SK-MEL-5 (cell line): ENCODE measurements at places on chromosomes 16 and 17. TPM values are rescaled to one million over a fixed set of nuclear protein-coding genes. Genes with fewer than 3 reads are reported as not detected.

The ARHGAP44 gene
- total RNA-seq = 0.18 and 0.43 TPM in 2 replicates

The SERPINF2 gene
- 0.32 and 0.37 TPM in 2 replicates for total RNA-seq

The PNMT gene
- not detected in 2 replicates for total RNA-seq

The KRT17 gene
- not detected in 2 replicates for total RNA-seq

The TMEM238L gene
- total RNA-seq = not detected in 2 replicates

The RDM1 gene
- total RNA-seq = 0.40 and 0.45 TPM in 2 replicates

The CAPNS2 gene
- 0.37 and 0.40 TPM in 2 replicates for total RNA-seq

The VAT1L gene
- not detected in 2 replicates for total RNA-seq

The MYCBPAP gene
- 0.32 and 1.5 TPM in 2 replicates for total RNA-seq

The PDIA2 gene
- 0.08 and 0.34 TPM in 2 replicates for total RNA-seq

The USP6 gene
- total RNA-seq = not detected in 2 replicates

The SLC4A1 gene
- 0.05 TPM in 1 of 2 replicates, not detected in the other for total RNA-seq

The LDAF1 gene
- 14.1 and 17.3 TPM in 2 replicates for total RNA-seq

The C16orf89 gene
- 0.13 and 0.64 TPM in 2 replicates for total RNA-seq

The NRN1L gene
- total RNA-seq = not detected in 2 replicates

The HS3ST3B1 gene
- 0.13 TPM in 1 of 2 replicates, not detected in the other for total RNA-seq

The PPY gene
- total RNA-seq = 1.3 TPM in 1 of 2 replicates, not detected in the other

The KRT27 gene
- total RNA-seq = 5.9 and 6.9 TPM in 2 replicates

The METTL16 gene
- total RNA-seq = 31.8 and 32.4 TPM in 2 replicates

The ZSCAN10 gene
- 0.13 TPM in 1 of 2 replicates, not detected in the other for total RNA-seq

The MSLN gene
- total RNA-seq = not detected in 2 replicates

The C17orf107 gene
- not detected in 2 replicates for total RNA-seq

The HEXIM2 gene
- total RNA-seq = 14.0 and 14.2 TPM in 2 replicates

The AOC3 gene
- total RNA-seq = 0.26 TPM in 1 of 2 replicates, not detected in the other

The PDILT gene
- not detected in 2 replicates for total RNA-seq

The PITPNM3 gene
- 0.05 and 0.11 TPM in 2 replicates for total RNA-seq

The CES3 gene
- 0.29 and 1.5 TPM in 2 replicates for total RNA-seq

The TBC1D3E gene
- total RNA-seq = not detected in 2 replicates

The RPL26 gene
- total RNA-seq = 4,937 and 5,030 TPM in 2 replicates

The GLYR1 gene
- total RNA-seq = 27.9 and 36.3 TPM in 2 replicates

The KRT12 gene
- 0.59 and 0.82 TPM in 2 replicates for total RNA-seq

The CDH13 gene
- total RNA-seq = not detected in 2 replicates

The ARL17B gene
- 4.6 and 7.0 TPM in 2 replicates for total RNA-seq

The SBK1 gene
- 0.19 and 0.37 TPM in 2 replicates for total RNA-seq

The LYZL6 gene
- not detected in 2 replicates for total RNA-seq

The CHST5 gene
- total RNA-seq = 0.08 TPM in 1 of 2 replicates, not detected in the other

The ADAD2 gene
- total RNA-seq = 0.11 and 0.21 TPM in 2 replicates

The TMEM94 gene
- 37.3 and 51.7 TPM in 2 replicates for total RNA-seq

The GRAPL gene
- total RNA-seq = 0.51 TPM in 1 of 2 replicates, not detected in the other

The CCL16 gene
- total RNA-seq = not detected in 2 replicates

The NEK8 gene
- 1.8 and 2.1 TPM in 2 replicates for total RNA-seq

The CD300A gene
- not detected in 2 replicates for total RNA-seq

The OR1D2 gene
- total RNA-seq = not detected in 2 replicates

The ARHGAP23 gene
- total RNA-seq = 0.34 and 1.0 TPM in 2 replicates

The FBXW10B gene
- total RNA-seq = 0.16 TPM in 1 of 2 replicates, not detected in the other

The BLTP2 gene
- total RNA-seq = 146 and 160 TPM in 2 replicates

The SYCE1L gene
- total RNA-seq = not detected in 2 replicates
